ENCODE measurements at places on chromosomes 6 and 20.
A peak's percentile ranks its signal among the peaks of the same experiment; 100 is the strongest.

- DNase-seq, result peak; percentile 24
Observed at GRCh38 chr20:63552481-63553249, 1.3 kb upstream of the FNDC11 start.

GRCh38 chr20:49657118-49657901, 56.4 kb downstream of the B4GALT5 start:
- DNase-seq, result peak; percentile 32

- DNase-seq, result no peak
Observed at GRCh38 chr6:81747327-81747726, 5.2 kb downstream of the TENT5A start.

GRCh38 chr20:23081263-23081819, 4.8 kb downstream of the CD93 start:
- DNase-seq, result no peak

DNA sequence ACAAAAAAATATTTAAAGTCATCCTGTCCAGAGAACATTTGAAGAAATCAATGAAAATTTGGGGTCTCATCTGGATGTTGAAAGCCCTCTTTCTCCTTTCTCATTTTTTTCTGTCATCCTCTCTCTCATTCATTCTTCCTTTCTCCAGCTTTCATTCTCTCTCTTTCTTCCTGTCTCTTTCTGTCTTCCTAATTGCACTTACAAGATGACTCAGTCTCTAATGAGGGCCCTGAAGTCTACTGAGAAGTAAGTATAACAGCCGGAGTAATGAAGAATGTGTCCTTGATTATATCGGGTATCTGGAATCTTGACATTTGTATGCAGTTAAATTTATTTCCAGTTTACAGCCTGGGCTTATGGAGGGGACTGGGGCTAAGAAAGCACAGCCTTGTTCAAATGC, 232.2 kb upstream of the SULF2 start:
- DNase-seq, result no peak

- DNase-seq, result no peak
Observed at GRCh38 chr6:148288541-148288940, 54.1 kb upstream of the SASH1 start.

DNA sequence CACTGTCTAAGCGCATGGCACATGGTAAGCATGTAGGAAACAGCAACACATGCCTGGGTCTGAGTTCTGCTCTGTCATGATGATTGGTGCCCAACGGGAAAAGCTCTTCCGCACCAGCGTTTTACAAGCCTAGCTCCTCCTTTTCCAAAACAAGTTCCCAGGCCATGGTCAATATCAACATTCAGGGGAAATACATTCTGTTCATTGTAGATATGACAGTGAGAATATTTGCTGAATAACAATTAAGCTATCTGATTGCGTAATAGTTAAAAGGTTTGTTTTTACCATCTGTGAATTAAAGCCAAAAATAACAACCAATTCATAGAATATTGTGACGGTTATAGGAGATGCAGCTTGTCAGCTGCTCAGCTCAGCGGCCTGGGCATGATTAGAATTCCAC, 404.3 kb upstream of the SLC35B3 start:
- no peak for DNase-seq

DNA sequence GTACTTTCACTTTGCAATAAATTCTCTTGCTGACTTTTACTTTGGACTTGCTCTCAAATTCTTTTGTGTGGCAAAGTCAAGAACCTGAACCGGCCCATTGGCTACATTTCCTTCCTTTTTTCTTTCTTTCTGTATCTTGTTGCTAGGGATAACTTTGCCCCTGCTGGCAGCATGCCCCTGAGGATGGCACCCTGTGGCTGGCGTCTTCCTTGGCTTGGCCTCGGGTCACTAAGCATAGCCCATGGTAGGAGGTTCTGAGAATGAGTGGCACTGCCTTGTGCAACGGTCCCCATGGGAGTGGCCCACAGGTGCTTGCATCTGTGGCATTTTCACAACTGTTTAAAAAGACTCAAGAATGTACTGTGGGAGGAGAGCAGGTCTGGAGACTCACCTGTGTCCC, 14.0 kb upstream of the HLA-F start:
- DNase-seq, result no peak

DNA sequence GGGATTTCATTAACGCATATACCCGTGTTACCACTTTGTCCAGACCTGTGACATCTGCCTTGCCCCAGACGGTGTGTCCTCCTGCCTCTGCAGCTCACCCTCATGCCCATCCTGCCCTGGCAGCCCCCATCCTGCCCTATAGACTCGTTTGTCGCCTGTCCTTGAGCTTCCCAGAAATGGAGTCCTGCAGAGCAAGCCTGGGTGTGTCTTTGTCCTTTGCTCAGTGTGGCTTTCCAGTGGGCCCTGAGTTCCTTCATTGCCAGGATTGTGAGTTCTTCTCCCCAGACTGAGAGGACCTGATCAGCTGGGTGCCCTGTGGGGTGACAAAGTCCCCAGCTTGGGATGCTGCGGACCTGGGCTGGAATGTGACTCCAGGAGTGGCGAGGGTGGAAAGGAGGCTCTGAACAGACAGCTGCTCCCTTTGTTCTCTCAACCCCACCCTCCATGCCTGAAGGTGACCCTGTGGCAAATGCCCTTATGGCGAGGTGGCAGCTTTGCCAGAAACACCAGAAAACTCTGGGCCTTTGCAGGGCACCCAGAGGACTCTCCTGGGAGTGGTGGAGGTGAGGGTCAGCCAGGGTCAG, 2.4 kb upstream of the CST3 start:
- no peak for DNase-seq

Measured in activated CD4-positive, alpha-beta T cell treated with anti-CD3 and anti-CD28 coated beads, Interleukin-2, amount 50 U/mL, for 16 hours (primary cell).